ENCODE measurements at places on chromosomes 6 and 20. TPM values are rescaled to one million over a fixed set of nuclear protein-coding genes. Genes with fewer than 3 reads are reported as not detected.

DNA sequence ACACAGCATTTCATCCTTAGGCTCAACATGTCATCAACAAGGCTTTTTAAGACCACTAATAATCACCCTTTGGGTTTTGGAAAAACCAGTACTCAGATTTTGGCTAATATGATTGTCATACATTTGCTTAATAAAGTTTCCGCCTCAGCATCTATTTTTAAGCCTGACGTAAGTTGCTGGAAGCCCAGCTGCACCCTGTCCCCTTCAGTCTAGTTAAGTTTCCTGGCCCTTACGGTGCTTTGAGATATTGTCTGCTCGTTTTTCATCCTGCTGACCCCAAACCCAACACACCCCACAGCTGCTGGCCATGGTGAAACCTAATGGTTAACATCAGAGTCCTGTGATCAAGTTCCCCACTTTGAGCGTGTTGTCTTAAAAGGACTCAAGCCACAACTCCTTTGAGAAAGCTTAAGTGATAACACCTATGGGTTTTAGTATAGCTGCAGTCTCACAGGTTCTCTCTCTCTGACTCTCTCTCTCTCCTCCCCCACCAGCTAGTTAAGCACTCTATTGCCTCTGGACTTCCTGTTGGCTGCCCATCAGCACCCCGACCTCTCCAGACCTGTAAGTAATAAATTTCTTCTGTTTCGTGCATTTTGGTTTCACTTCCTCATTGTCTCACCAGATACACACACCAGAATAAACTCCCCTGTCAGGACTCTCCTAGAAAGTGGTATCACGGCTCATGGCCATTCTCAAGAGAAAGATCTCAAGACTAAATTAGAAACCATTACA lies 802.0 kb downstream of the C6orf118 start:
- H3K27ac ChIP-seq = no peak overlapping the region
- DNase-seq = no peak

DNA sequence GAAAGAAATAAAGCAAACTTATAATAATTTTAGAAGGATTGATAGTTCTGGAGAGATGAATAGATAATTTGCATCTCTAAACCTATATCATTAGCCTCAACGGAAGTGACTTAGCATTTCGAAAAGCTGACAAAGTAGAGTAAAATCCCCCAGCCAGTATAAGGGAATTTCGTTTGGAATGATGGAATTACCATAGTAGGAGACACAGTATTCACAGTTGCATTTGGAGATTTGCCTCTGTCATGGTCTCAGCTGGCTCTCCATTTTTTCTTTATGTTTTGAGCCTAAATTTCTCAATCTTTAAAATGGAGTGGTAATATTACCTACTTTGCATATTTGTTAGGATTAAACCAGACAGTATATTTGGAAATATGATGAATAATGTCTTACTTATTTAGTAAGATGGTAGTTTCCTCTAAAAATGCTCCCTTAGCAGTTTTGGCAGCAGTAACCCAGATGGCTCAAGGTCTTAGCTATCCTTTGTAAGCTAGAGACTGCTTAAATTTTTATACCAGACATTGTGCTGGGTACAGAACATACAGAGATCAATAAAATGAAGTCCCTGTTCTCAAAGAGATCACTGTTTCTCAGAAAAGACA lies 58.2 kb downstream of the SMAP1 start:
- no peaks in the 10 kb centered on the region for H3K4me1 ChIP-seq
- H3K36me3 ChIP-seq = no peaks in the 10 kb centered on the region
- H3K4me3 ChIP-seq = no peak overlapping the region

DNA sequence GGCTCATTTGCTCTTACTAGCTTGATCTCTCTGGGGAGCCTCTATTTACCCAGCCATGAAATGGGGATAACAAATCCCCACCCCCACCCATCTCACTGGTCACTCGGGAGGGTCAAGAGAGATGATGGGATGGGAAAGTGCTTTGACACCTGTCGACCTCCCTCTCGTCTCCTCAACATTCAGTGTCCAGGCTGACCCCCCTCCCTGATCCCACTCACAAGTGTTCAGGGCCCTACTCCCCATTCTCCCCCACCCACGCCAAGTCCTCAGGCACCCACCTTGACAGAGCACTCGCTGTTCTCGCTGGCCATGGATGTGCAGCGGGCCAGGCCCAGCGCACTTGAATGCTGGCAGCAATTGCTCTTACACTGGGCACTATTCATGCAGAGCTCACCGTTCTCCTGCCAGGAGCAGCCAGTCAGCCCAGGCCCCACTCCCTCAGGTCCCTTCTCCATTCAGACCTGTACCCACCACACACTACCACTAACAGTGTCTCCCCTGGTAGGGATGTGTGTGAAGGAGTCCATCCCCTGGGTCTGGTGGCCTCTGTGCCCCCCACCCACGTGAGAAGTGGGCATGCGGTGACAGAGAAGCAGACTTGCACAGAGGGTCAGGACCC lies 1.6 kb downstream of the CLPS start:
- DNase-seq = no peak
- H3K36me3 ChIP-seq = no peaks in the 10 kb centered on the region
- no peak overlapping the region for H3K27ac ChIP-seq
- H3K4me1 ChIP-seq = no peaks in the 10 kb centered on the region

GRCh38 chr20:3189561-3190131 lies 14.8 kb downstream of the DDRGK1 start:
- no peak overlapping the region for H3K27ac ChIP-seq
- H3K4me3 ChIP-seq = no peak overlapping the region
- H3K4me1 ChIP-seq = no peaks in the 10 kb centered on the region
- no peaks in the 10 kb centered on the region for H3K36me3 ChIP-seq
- no peaks in the 10 kb centered on the region for H3K27me3 ChIP-seq

DNA sequence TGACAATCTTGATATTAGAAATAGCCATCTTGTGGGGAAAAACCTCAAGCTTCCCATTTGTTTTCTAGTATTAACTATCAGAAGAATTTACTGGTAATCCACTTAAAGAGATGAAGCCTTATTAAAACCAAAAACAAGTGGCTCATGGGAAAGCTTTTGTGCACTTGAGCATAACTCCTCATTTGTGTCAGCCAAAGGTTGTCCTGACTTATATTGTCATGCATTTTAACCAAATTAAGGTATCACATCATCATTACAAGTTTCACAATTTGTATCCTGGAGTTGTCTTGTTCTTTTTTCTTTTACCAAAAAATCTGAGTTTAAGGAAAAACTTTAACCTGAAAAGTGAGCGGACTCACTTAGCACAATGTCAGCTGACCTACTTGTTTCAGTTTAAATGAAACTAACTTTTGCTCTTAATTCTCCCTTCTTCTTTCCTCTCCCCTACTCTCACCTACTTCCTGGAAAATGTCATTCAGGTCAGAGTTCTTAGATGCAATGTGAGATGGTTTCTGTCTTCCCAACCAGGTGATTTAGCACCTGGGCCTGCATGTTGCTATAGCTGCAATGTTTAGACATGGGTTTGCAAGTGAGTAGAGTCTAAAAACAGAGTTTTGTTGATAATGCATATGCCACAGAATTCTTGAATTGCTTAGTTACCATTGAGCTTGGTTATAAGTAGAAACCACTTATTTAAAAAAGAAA lies 82.8 kb downstream of the TNFAIP3 start:
- no peak for DNase-seq
- no peak overlapping the region for H3K27ac ChIP-seq
- no peaks in the 10 kb centered on the region for H3K4me1 ChIP-seq
- H3K36me3 ChIP-seq = no peaks in the 10 kb centered on the region
- no peak overlapping the region for H3K4me3 ChIP-seq

- H3K27me3 ChIP-seq = no peaks in the 10 kb centered on the region
- peak; percentile 80 for DNase-seq
- H3K4me3 ChIP-seq = no peak overlapping the region
- peak overlapping the region; percentile 69 for H3K27ac ChIP-seq
- H3K36me3 ChIP-seq = no peaks in the 10 kb centered on the region
Observed at GRCh38 chr6:593139-593906, 63.6 kb downstream of the HUS1B start.

DNA sequence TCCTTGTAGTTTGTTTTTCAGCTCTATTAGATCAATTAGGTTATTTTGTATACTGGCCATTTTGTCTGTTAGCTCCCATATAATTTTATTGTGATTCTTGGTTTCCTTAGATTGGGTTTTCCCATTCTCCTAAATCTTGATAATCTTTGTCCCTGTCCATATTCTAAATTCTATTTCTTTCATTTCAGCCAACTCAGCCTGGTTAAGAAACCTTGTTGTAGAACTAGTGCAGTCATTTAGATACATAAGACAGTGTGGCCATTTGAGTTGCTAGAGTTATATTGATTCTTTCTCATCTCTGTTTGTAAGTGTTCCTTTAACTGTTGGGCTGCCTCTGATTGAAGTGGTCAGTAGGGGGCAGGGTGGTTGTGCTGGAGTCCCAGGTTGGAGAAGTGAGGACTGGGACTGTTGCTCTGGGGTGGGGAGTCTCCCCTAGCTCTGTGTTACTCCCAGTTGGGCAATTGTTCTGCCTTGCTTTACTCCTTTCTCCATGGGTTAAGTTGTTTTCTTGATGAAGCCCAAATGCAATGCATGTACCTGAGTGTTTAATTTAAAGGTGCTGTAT lies 98.8 kb upstream of the NRN1 start:
- no peak overlapping the region for H3K27ac ChIP-seq
- H3K27me3 ChIP-seq = no peaks in the 10 kb centered on the region
- DNase-seq = no peak
- no peaks in the 10 kb centered on the region for H3K4me1 ChIP-seq

DNA sequence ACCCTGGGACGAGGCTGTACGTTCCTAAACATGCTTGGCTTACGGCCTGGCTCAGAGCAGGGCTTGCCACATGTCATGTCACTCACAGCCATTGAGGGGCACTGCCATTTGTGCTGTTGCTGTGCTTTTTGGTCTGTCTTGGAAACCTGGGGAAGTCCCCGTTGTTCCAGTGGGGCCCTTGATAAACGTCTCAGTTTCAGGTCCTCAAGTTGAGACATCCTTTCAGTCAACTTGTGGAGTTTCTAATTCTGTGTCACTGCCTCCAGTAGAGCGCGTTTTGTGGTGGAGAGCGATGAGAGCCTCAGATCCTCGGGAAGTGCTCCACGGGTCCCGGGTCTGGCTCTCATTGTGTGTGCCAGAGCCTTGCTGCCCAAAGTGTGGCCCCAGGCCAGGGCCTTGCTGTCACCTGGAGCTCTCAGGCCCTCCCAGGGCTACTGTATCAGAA lies 43.0 kb upstream of the CCR6 start:
- no peak overlapping the region for H3K27ac ChIP-seq
- no peaks in the 10 kb centered on the region for H3K27me3 ChIP-seq
- H3K4me1 ChIP-seq = no peaks in the 10 kb centered on the region
- no peak overlapping the region for H3K4me3 ChIP-seq
- no peak for DNase-seq
- H3K36me3 ChIP-seq = no peaks in the 10 kb centered on the region

DNA sequence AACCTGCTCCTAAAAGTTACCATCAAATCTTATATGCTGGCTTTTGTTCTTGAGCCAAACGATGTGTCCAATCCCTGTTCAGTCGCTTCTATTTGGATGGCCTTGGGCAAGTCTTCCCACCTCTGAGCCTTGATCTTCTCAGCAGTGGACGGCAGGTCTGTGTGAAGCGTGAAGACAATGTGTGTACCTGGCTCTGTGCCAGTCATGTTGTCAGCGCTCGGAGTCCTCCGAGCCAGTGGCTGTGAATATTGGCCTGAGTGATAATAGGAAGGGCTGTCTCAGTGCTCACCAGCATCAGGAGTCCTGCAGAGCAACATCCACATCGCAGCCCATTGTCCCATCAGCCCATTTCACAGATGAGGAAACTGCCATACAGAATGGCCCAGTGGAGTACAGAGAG lies 219.0 kb downstream of the CDC5L start:
- H3K4me3 ChIP-seq = no peak overlapping the region
- no peaks in the 10 kb centered on the region for H3K27me3 ChIP-seq
- DNase-seq = no peak
- H3K27ac ChIP-seq = no peak overlapping the region

Gene FYN
- 40.0 TPM for total RNA-seq

Gene RSPO4
- total RNA-seq = 0.08 TPM

Gene BCLAF1
- 138 TPM for total RNA-seq

Gene OR2B6
- total RNA-seq = not detected

All from hepatocyte (in vitro differentiated cells).